ENCODE measurements at places on chromosomes 12 and 14.

DNA sequence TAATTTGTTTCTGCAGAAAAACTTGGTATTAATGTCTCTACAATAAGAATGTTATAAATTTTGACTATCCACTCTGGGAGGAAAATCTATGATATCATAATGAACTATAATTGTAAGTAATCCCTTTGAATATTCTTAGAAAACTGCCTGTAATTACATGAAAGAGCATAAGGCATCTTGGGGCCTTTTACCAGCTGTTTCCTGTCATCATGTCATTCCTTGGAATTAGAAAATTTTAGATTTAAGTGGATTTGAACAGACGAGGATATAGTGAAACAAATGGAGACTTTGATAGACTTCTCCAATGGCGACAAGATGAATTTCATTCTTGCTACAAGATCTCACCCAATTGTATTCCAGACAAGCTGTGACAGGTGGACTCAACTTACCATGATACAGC is 423.4 kb upstream of the FLRT2 start:
- DNase-seq, result no peak

DNA sequence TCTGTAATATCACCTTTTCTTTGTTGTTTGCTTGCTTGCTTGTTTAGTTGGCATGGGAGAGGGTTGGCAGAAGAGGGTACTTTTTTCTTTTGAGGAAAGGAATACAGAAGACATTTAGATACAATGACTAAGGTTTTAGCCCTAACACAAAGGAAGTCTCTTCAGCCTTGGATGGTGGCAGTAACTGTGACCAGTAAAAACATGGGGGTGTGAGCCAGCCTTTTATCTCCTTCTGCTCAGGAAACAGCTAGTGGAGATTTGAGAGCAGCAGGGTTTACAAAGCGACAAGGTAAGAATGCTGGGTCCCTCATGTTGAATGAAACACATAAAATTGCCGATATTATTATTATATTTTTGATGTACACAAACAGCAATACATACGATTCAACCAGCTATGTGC is 40.4 kb downstream of the SLC8A3 start:
- no peak for DNase-seq

DNA sequence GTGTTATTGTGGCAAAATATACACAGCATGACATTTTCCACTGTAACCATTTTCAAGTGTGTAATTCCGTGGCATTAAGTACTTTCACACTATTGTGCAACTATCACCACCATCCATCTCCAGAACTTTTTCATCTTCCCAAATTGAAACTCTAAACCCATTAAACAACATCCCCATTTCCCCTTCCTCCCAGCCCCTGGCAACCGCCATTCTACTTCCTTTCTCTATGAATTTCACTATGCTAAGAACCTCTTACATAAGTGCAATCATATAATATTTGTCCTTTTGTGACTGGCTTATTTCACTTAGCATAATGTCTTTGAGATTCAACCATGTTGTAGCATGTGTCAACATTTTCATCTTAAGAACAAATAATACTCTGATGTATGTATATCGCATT is 67.8 kb upstream of the PYGL start:
- DNase-seq, result no peak

DNA sequence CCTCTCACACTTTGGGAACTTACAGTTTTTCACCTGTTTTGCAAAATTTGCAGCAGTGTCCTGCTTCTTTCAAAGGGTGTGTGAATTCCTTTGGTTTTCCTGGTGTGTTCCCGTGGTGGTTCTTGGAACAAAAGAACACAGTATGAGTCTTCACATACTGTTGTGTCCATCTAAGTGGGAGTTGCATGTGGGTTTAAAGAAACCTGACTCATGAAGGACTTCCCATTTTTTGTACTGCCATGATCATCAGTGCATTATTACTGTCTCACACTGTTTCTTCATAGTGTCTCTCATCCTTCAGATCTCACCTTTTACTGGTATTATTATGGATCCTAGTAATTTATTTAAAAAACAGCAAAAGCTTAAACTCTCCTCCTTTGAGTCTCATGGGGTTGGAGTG is 3.8 kb upstream of the GZMH start:
- no peak for DNase-seq

DNA sequence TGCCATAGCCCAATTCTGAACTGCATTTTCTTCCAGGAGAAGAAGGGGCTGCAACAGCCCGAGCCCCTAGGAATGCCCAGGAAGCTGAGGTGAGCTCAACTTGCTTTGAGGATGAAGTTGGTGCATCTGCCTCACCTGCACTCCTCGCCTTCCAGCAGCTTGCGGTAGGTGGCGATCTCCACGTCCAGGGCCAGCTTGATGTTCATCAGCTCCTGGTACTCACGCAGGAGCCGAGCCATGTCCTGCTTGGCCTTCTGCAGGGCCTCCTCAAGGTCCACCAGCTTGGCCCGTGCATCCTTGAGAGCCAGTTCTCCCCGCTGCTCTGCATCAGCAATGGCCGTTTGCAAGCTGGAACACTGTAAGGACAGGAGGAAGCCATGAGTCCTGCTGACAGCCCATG is 6.0 kb downstream of the KRT75 start:
- no peak for DNase-seq

DNA sequence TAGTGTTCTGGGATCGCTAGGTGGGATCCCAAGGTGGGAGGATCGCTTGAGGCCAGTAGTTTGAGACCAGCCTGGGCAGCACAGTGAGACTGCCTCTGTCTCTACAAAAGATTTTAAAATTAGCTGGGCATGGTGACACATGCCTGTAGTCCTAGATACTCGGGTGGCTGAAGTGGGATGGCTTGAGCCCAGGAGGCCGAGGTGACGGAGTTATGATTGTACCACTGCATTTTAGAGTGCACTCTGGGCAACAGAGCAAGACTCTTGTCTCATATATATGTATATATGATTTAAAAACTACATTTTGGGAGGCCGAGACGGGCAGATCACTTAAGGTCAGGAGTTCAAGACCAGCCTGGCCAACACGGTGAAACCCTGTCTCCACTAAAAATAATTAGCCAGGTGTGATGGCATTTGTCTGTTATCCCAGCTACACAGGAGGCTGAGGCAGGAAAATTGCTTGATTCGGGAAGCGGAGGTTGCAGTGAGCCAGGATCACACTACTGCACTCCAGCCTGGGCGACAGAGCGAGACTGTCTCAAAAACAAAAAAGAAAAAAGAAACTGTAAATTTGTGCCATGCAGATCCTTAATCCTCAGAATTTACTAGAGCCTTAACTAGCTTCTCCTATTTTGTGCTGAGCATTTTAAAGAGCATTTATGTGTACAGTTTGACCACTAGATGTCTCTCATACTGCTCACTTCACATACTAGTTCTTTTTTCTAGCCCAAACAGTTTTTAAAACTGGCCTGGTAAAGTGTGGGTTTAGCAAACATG is 114.8 kb downstream of the MON2 start:
- no peak for DNase-seq

DNA sequence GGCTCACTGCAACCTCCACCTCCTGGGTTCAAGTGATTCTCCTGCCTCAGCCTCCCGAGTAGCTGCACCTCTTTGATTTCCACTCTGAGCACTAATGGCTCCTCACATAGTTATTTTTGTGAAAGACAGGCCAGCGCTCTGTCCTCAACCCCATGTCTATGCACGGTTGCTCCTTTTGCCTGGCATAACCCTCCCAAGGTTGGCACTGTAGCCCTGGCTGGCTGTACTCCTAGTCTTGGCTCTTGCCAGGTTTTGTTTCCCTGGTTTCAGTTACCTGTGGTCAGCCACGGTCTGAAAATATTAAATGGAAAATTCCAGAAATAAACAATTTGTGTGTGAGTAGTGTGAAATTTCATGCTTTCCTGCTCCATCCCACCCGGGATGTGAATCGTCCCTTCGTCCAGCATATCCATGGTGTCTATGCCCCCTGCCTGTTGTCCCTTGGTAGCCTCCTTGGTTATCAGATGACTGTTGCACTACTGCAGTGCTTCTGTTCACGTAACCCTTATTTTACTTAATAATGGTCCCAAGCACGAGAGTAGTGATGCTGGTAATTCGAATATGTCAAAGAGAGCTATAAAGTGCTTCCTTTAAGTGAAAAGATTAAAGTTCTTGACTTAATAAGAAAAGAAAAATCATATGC is 12.3 kb upstream of the DCD start:
- DNase-seq, result no peak

- DNase-seq, result no peak
Measured at GRCh38 chr12:88362439-88362838, 217.8 kb downstream of the KITLG start.
